ENCODE measurements at places on chromosomes 5 and 9.

- no peak for DNase-seq
Measured at GRCh38 chr5:38329132-38329715, 70.9 kb downstream of the EGFLAM start.

- DNase-seq = no peak
Measured at GRCh38 chr9:19286634-19287188, 56.2 kb downstream of the DENND4C start.

DNA sequence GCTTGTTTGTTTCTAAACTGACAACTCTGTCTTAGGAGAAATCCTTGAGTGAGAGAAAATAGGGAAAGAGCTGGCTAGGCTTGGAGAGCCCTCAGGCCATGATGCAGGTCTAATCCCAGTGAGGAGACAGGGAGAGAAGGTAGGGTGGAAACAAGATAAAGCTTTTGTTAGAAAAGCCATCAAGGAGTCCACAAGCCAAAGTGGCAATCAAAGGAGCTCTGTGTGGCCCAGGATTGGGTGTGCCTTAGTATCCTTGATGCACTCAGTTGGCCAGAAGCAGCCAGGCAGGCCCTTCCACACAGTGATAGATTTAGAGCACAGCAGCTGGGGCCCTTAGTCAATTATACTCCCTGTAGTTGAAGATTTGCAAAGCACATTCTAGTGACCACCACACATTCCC lies 73.9 kb downstream of the ALDH7A1 start:
- DNase-seq = no peak

- no peak for DNase-seq
Measured at GRCh38 chr5:577800-578199, 34.3 kb upstream of the CEP72 start.

GRCh38 chr9:70444904-70445303 lies 30.4 kb upstream of the KLF9 start:
- DNase-seq = no peak

- no peak for DNase-seq
Measured at GRCh38 chr9:96031366-96031824, 155.9 kb downstream of the ERCC6L2 start.

- peak; percentile 90 for DNase-seq
Measured at GRCh38 chr9:135499326-135500070, 984 bp upstream of the MRPS2 start.

DNA sequence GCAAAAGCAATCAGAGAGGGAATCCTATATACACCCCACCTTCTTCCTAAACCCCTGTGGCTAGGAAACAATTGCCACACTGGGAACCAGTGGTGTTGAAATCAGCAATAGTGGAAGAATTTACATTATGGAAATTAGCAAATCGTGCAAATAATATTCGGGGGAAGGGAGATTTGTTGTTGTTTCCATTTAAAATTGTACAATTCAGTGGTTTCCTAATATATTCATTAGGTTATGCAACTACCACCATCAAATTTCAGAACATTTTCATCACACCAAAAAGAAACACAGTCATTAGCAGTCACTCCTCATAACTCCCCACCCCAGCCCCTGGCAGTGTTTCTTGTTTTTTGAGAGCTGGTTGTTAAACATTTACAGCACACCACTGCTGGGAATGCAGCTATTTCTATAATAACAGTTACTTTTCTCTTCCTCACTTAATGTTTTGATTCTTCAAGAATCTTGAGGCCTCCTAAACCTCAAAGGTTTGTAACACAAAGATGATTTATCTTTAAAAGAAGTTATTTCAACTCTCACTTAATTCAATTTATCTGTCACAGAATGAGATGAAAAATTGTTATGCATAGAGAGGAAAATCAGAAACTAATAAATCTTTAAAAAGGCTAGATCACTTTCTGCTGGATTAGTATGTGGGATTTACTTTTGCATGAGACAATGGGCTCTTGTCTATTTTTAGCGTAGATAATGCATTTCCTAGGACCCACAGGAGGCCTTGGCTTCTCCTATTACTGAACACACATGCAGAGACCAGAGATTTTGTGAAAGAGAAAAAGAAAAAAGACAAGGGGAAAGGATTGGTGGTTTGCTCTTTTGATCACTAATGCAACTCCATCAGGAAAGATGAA lies 91.8 kb upstream of the DAPK1 start:
- no peak for DNase-seq

GRCh38 chr9:36566813-36567221 lies 5.9 kb upstream of the MELK start:
- no peak for DNase-seq

DNA sequence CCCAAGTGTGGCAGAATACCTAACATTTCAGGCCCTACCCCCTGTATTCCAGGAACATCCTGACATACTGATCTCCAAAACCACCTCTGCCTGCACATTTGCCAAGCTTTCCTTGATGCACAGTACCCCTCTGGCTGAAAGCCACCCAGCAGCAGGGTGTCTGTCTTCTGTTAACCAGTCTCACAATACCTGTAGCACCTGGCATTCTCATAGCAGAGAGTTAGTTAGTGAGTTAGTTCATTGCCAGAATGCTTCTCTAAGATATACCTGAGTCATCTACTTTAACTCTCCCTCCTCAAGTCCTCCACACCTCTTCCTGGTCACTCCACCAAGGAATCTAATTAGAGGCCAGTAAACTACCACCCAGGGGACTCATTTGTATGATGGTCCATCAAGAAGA lies 46.1 kb upstream of the IL7R start:
- no peak for DNase-seq

DNA sequence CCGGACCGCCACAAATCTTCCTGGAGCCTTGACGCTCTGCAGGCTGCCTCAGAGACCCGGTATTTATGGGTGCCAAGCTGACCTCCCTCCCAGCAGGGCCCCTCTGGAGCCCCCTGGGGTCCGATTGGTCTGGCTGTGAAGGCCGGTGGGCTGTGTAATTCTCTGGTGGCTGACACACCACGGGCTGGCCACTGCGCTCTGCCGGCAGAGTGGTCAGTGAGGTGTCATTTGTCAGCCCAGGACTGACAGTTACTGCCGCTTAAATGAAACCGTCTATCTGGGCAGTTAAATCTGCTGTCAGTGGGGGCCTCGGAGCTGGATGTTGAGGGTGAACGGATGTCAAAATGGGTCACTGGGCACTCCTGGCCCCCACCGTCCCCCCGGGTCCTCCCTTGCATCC lies 10.7 kb downstream of the NR5A1 start:
- DNase-seq = no peak

DNA sequence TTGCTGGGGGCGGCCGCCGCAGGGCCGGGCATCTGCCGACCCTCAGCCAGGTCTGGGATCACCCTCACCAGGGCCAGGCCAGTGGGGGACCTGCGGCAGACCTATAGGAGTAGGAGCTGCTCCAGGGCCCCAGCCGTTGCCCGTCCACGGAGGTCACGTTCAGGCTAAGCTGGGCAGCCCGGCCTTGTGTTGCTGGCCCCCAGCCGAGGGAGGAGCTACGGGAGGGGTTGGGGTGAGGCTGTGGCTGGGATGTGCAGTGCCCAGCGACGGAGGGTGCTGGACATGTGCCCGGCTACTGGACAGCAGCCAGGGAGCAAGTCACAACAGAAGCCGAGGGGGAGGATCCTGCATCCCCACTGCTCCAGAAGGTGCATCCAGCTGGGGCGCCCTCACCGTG lies 39.6 kb upstream of the SLC6A19 start:
- DNase-seq = no peak

DNA sequence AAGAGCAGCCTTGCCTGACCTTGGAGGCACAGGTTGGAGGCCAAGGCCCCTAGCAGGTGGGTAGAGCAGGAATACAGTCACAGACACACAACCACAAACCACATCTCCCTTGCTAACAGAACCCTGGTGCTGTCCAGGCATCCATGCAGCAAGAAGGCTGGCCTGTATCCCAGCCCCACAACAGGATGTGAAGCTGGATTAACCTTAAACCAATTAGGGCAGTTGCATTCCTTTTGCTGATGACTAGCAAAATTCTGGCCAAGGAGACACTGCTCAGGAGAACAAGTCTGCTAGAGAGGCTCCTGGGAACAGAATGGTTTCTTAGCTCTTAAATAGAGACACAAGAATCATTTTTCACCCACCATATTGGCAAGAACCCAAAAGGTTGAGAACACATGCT lies 97.8 kb downstream of the C5orf15 start:
- no peak for DNase-seq

DNA sequence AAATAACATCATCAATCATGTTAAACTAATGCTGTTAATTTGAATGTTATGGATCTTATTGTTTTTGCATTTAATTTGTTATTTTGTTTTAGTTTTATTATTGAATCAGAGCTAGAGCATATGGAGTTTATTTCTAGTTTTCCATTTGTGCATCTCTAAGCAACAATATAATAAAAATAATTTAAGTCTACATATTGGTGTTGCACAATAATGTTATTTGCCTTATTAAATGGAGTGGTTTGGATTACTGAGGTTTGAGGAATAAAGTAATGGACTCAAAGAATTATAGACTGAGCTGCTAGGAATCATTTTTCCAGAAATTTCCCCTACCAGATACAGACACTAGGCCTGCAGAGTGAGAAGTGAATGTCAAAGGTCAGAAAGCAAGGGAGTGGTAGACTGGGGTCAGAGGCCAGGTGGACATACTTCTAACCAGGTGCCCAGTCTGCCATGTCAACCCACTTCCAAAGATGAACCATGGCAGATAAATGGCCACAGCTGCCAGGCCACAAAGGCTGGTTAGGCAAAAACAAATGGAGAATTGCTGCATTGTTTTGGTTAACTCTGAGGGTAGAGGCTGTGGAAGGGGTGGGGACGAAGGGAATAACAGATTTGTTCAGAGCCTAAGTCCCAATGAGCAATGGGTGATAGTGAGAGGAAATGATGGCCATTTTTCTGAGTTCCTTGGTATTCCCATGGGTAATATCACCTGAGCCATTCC lies 113.1 kb downstream of the FBXL7 start:
- DNase-seq = no peak

- DNase-seq = no peak
Measured at GRCh38 chr5:143204474-143205246, 198.8 kb downstream of the NR3C1 start.

DNA sequence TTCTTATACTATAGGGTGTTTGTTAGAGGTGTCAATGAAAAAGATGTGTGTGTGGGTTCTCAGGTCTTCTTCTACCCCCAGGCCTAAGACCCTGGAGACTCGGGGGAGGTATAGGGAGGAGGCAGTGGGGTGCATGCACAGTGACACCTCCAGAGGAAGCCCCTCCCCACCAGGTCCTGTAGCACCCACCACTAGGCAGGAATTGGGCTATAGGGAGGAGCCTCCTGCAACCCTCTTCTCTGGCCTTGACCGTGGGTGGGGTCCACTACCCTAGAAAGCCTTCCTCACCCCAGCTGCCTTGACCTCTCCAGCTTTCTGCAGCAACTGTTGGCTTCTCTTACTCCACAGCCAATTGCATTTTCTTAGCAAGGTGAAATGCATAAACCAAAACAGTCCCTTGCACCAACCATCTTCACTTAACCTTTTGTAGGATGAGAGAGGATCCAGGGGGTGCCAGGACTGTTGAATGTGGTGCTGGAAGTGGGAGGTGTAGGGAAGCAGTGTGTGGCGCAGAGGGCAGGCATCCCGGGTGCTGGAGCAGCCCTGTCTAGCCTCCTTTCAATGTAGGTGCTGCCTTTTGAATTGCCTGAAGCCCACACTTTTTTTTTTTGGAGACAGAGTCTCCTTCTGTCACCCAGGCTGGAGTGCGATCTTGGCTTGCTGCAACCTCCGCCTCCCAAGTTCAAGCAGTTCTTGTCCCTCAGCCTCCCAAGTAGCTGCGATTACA lies 128.5 kb downstream of the RGS3 start:
- no peak for DNase-seq

DNA sequence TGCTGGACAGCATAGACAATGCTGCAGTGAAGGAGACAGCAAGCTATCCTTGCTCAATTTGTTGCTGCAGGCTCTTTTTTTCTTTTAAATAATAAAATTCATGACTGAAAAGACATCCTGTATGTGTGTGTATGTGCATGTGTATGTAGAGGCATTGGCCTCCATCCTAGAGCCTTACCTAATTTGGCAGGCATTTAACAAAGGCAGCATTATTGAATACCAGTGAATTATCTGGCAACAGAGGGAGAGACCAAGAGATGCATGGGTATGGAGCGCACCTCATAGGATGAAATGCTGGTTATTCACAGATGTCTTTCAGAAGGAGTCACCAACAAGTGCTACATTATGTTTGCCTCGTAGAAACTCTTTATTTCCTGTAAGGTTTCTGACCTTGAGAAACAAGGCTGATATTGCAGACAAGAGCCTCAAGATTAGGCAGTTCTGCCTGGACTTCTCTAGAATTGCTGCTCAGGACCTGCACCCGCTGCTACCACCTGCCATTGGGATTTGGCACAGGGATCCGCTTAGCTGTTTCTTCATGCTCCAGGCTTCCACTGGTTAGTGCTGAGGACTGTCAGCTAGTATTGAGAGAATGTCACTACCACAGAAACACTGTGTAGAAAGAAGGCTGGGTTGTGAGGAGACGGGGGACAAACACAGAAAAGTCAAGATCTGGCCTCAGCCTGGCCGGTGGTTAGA lies 247.7 kb upstream of the RFX3 start:
- no peak for DNase-seq

- no peak for DNase-seq
Measured at GRCh38 chr9:109721001-109721400, 59.0 kb upstream of the PALM2AKAP2 start.

DNA sequence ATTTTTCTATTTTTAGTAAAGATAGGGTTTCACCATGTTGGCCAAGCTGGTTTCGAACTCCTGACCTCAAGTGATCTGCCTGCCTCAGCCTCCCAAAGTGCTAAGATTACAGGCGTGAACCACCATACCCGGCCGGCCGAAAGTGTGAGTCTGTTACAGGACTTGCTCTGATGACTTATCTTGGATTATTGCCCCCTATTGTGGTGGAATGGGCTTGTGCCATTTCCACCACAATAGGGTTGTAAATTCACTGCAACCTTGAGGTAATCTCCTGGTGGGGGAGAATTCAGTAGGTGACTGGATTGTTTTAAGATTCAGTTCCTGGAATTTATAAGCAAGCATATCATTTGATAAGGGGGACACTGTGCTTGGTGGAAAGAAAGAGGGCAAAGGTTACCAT lies 15.0 kb upstream of the HMGCR start:
- no peak for DNase-seq

GRCh38 chr5:33153831-33154230 lies 286.9 kb upstream of the TARS1 start:
- DNase-seq = no peak

DNA sequence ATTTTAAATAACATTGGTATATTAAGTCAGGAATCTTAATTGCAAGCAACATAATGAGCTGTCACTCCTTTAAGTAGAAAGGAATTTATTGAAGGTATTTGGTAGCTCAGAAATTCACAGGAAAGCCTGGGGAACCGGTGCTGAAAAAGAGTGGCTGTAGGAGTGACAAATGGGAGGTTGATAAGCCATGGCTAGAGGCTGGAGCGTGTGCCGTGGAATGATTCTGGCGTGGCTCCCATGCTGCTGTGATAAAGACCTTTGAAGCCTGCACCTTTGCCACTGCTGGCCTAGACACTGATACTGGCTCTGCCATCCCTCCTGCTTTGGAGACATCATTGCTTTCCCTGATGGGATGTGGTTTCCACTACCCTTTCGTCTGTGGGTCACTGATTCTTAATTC lies 65.7 kb upstream of the ATG10 start:
- DNase-seq = no peak
